ENCODE measurements at places on chromosomes 6 and 20.

GRCh38 chr20:58822149-58822548, 28.6 kb downstream of the GNAS-AS1 start:
- no peak for DNase-seq

GRCh38 chr6:129677620-129678325, 32.2 kb downstream of the ARHGAP18 start:
- DNase-seq = no peak

- no peak for DNase-seq
Observed at GRCh38 chr20:5859608-5860007, 90.7 kb downstream of the TRMT6 start.

- DNase-seq = no peak
Observed at GRCh38 chr6:123805921-123806320, 2.3 kb downstream of the NKAIN2 start.

GRCh38 chr6:163226181-163226835, 188.2 kb upstream of the QKI start:
- no peak for DNase-seq

- DNase-seq = no peak
Observed at GRCh38 chr20:8476021-8476420, 344.0 kb downstream of the PLCB1 start.

DNA sequence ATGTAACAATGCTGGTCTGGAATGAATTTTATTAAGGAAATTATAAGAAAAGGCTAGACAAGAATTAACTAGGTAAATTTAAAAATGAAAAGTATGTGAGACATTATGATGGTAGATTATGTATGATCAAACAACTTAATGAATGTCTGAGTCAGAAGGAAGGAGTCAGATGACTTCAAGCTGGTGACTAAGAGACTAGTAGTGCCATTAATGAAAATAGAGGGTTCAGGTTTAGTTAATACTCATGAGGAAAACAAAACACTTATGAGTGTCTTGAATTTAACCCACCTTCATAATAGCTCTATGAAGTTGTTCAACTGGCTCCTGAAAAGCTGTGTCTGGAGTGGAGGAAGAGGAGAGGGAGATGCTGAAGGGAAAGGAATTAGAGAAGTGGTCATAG, 256.3 kb downstream of the ADGRB3 start:
- no peak for DNase-seq

- DNase-seq = no peak
Observed at GRCh38 chr6:132816660-132817059, 2.3 kb downstream of the RPS12 start.

- no peak for DNase-seq
Observed at GRCh38 chr6:144417681-144418080, 132.5 kb downstream of the UTRN start.

GRCh38 chr20:43243672-43244269, 54.1 kb upstream of the PTPRT start:
- DNase-seq = no peak

DNA sequence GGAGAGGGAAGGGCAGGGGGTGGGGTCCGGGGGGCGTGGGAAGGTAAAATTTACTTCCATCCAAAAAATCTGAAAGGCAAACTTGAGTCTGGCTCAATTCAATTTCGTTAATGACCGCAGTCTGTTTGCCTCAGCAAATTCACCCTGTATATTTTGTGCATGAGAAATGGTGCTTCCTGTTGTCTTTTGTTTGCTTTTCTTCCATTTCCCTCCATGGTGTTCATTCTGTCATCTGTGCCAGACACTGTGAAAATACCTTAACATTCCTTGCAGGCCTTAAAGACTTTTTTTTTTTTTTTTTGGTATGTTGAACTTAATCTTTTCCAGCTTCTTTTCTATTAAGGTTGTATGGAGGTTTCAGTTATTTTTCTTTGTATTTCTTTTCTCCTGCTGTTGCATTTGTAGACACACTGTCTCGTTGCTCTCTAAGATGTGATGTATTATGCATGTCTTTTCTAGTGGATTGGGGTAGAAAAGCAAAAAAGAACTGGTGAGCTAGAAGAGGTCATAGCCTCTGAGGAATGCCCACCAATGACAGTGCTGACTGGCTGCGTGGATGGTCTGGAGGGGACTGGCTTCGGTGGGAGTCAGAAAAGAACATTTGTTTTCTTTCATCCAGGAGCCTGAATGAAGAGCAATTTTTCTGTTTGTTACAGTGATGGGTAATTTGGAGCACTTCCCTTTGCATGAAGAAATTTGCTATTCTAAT, 585.0 kb upstream of the MAP3K7 start:
- no peak for DNase-seq

DNA sequence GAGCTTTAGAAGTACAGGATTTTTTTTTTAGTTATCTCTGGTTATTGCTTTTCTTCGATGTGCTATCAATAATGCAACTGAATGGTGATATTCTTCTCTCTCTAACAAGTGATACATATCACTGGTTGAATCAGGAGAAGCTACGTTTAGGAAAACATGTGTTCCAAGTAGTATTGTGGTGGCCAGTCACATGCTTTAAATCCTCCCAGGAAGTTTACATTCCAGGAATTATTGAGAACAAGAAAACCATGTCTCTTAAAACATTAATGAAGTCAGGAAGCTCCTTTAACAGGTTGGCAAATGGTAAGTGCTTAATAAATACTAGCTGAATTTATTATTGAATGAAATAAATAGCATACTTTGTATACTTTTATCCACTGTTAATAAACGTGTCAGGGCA, 371.1 kb downstream of the BCKDHB start:
- DNase-seq = no peak

- DNase-seq = no peak
Observed at GRCh38 chr6:101402622-101403031, 9.1 kb downstream of the GRIK2 start.

- no peak for DNase-seq
Observed at GRCh38 chr20:29326376-29327070, 1930.9 kb upstream of the DEFB115 start.

GRCh38 chr20:49538950-49539349, 29.0 kb downstream of the PTGIS start:
- DNase-seq = no peak

DNA sequence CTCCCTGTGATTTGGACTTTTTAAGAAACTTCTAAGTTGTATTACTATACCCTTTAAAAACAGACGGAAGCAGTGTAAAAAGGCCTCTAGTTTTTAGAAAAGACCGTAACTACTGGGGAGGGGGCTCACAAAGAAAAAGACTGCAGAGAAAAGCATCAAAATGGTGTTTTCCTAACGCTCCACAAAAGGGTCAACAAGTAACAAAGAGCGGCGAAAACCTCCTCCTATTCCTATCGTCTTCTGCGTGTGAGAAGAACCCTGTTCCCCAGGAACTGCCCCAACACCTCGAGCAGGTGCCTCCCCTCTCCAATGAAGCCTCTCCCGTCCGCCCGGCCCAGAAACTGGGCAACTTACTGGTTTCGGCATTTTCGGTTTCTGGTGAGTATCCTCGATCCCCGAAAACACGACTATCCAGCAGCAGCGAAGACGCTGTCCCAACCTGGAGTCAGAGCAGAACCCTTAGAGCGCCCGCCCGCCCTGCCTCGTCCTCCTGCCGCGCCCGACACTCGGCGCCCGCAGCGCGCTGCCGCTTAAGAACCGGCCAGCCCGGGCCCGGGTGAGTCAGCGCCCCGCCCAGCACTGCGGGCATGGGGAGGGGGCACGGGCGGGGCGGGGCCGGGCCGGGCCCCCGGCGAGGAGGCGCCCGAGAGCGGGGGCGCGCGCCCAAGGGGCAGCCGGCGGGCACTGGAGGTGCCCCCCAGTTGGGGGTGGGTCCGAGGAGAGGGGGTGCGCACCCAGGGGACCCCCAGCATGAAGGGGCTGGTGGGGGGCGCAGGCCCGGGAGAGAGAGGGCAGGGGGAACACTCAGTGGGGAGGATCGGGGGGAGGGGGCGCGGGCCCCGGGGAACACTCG, 1.2 kb downstream of the EZR start:
- DNase-seq = no peak

DNA sequence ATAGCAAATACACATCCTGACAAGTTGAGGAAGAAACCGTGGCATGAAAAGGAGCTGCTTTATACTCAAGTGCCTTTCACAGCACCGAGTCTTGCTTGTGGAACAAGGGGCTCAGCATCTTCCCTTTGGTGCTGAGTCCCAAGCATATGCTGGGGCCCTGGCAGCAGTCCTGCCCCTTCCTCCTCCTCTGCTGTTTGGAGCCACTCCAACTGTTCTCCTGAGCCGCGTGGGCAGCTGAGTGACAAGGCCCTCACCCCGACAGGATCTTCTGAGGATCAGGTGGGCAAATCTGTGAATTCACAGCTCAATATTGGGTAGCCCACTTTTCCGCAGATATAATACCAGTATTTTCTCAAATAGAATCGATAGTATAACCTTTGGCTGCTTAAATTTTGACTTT, 24.7 kb downstream of the DACT2 start:
- DNase-seq = no peak

- no peak for DNase-seq
Observed at GRCh38 chr6:98498144-98498775, 336.1 kb upstream of the POU3F2 start.

DNA sequence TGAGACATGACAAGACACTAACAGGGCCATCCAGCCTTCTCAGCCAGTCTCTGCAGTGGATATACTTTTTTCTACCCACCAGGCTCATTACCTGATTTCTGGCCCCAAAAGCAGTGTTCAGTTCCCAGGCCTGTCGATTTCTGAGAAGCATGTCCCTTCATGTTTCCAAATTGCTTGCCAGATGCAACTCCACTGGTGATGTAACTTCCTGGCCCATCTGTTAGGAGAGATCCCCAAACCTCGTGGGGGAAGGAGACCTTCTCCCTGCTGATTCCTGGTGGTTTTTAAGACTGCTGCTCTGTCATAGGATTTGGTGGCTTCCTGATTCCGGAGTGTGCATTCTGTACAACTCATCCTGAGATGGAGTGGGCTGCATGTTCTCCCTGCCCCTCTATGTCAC, 31.6 kb upstream of the MRPS10 start:
- DNase-seq = no peak

GRCh38 chr6:152078001-152078400, 270.5 kb downstream of the ESR1 start:
- DNase-seq = no peak

- DNase-seq = peak; percentile 58
Observed at GRCh38 chr6:117237561-117237960, 27.8 kb upstream of the VGLL2 start.

- DNase-seq = no peak
Observed at GRCh38 chr6:158372574-158372973, 60.3 kb downstream of the TULP4 start.

DNA sequence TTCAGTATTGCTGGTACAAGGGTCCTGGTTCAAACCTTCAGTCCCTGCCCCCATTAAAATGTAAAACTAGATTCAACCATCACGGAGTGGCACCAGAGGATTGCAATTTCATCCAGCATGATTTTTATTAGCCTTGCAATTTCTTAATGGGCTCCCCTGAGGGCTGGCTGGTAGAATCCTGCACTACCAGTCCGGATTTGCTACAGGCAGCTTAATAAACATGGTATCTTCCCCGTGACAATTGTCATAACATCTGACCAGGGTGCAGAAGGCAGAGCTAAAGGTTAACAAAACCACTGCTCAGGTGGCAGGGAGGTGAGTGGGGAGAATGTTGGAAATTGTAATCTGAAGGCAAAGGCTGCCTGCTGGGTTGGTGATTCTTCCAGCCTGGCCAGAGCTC, 94.5 kb downstream of the PKHD1 start:
- DNase-seq = no peak

- DNase-seq = no peak
Observed at GRCh38 chr6:167547328-167547692, 222.4 kb downstream of the TTLL2 start.

- DNase-seq = no peak
Observed at GRCh38 chr20:53517146-53517545, 76.5 kb downstream of the ZNF217 start.

DNA sequence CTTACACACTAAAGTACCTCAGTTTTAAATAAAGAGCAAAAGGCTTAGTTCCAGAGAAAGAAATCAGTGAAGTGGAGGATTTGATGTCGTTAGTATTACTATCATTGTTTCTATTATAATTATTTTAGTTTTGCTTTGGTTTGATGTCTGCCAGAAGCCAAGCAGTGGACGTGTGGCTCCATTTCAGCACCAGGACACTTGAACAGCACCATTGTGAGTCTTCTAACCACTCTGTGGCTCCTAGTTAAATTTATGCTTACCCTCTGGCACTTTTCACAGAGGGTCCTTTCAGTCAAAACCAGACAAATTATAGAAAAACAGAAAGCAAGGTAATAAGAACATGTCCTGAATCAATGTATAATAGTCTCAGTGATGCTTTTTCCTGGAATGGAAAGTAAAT, 3.4 kb downstream of the COL9A1 start:
- DNase-seq = no peak

- DNase-seq = no peak
Observed at GRCh38 chr20:40687384-40688128, 1.5 kb downstream of the MAFB start.

DNA sequence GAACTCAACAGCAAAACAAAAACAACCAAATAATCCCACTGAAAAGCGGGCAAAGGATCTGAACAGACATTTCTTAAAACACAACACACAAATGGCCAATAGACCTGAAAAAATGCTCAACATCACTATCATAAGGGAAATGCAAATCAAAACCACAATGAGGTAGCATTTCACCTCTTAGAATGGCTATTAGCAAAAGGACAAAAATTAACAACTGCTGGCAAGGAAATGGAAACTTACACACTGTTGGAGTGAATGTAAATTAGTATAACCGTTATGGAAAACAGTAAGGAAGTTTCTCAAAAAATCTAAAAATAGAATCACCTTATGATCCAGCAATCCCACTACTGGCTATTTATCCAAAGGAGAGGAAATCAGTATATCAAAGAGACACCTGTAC, 20.9 kb downstream of the FAM8A1 start:
- DNase-seq = no peak

GRCh38 chr6:44133003-44133931, 5.9 kb downstream of the TMEM63B start:
- DNase-seq = no peak

DNA sequence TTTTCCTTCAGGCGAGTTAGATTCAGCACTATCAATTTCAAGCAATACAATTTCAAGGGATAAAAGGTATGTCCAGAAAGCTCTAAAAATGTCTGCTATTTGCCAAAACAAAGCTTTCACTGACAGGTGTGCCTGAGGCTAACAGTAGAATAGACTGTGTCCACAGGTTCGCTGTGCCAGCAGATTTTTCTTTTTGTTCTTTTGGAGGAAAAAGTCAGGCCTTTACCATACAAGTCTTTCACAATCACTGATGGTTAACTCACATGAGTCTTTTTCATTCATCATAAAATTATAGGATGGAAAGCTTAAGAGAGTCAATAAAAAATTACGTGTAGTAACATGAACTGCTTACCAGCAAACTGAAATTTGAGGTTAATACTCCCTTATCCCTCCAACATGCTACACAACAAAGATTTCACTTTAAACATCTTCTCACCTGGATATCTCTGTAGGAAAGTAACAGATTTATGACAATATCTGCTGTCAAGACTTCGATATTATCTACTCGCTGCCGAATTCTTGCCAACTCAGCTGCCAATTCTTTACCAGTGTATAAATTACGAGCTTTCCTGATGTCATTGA, 95.4 kb downstream of the MAP3K5 start:
- no peak for DNase-seq

DNA sequence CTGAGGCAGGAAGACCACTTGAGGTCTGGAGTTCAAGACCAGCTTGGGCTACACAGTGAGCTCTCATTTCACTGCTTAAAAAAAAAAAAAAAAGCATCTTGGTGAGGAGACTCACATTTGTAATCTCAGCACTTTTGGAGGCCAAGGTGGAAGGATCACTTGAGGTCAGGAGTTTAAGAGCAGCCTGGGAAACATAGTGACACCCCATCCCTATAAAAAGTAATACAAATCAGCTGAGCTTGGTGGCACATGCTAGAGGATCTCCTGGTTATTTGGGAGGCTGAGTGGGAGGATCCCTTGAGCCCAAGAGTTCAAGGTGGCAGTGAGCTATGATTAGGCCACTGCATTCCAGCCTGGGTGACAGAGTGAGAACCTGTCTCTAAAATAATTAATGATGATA, 29.4 kb upstream of the SYNCRIP start:
- no peak for DNase-seq

All from astrocyte of the cerebellum (primary cell).